Thoracic aorta endothelial cell (primary cell): ENCODE measurements at places on chromosomes 16 and 17. TPM values are rescaled to one million over a fixed set of nuclear protein-coding genes. Genes with fewer than 3 reads are reported as not detected.

The STX1B gene
- 0.27 and 0.36 TPM in 2 replicates for total RNA-seq

The CFAP97D1 gene
- total RNA-seq, result 0.14 TPM in 1 of 2 replicates, not detected in the other

The ROGDI gene
- total RNA-seq, result 7.4 and 8.0 TPM in 2 replicates

The KRT28 gene
- not detected in 2 replicates for total RNA-seq

The SOX8 gene
- 0.29 and 0.40 TPM in 2 replicates for total RNA-seq

The ZNF469 gene
- 2.1 and 2.7 TPM in 2 replicates for total RNA-seq

The CACNG1 gene
- total RNA-seq, result not detected in 2 replicates

The FOXL1 gene
- 2.0 and 4.2 TPM in 2 replicates for total RNA-seq

The NUP85 gene
- 54.8 and 62.4 TPM in 2 replicates for total RNA-seq

The ZNF768 gene
- 17.6 and 20.8 TPM in 2 replicates for total RNA-seq

The MT4 gene
- not detected in 2 replicates for total RNA-seq

The DHODH gene
- 5.3 and 6.0 TPM in 2 replicates for total RNA-seq

The GPR139 gene
- total RNA-seq, result not detected in 2 replicates

The SMIM36 gene
- not detected in 2 replicates for total RNA-seq

The HOXB8 gene
- 2.9 TPM in 1 of 2 replicates, not detected in the other for total RNA-seq

The XAF1 gene
- total RNA-seq, result 12.8 and 19.9 TPM in 2 replicates

The SULT1A3 gene
- 4.4 and 4.5 TPM in 2 replicates for total RNA-seq

The NPIPB8 gene
- 0.27 TPM in 1 of 2 replicates, not detected in the other for total RNA-seq

The ATP6V0D1 gene
- total RNA-seq, result 80.5 and 92.9 TPM in 2 replicates

The HBA2 gene
- not detected in 2 replicates for total RNA-seq

The CXCL16 gene
- 2.8 and 5.6 TPM in 2 replicates for total RNA-seq

The SHCBP1 gene
- 54.8 and 68.9 TPM in 2 replicates for total RNA-seq

The CD300LB gene
- not detected in 2 replicates for total RNA-seq

The TMEM256 gene
- 49.5 and 65.8 TPM in 2 replicates for total RNA-seq

The MGAT5B gene
- total RNA-seq, result 1.4 and 1.6 TPM in 2 replicates

The CSH2 gene
- not detected in 2 replicates for total RNA-seq

The FAM20A gene
- under 0.01 TPM in 1 of 2 replicates, not detected in the other for total RNA-seq

The GRB7 gene
- total RNA-seq, result 0.07 TPM in 1 of 2 replicates, not detected in the other

The TLE7 gene
- not detected in 2 replicates for total RNA-seq

The ADAMTS18 gene
- 5.7 and 14.1 TPM in 2 replicates for total RNA-seq

The CHRNE gene
- 0.13 and 0.43 TPM in 2 replicates for total RNA-seq

The SAMD14 gene
- total RNA-seq, result 3.1 and 3.7 TPM in 2 replicates

The G6PC1 gene
- not detected in 2 replicates for total RNA-seq

The COG4 gene
- 55.5 and 56.8 TPM in 2 replicates for total RNA-seq

The HOXB9 gene
- total RNA-seq, result 1.4 TPM in 1 of 2 replicates, not detected in the other

The TTYH2 gene
- total RNA-seq, result 1.5 and 5.5 TPM in 2 replicates

The LRRC37A gene
- 2.9 and 8.2 TPM in 2 replicates for total RNA-seq

The ABCA9 gene
- 3.3 and 13.4 TPM in 2 replicates for total RNA-seq

The SLC16A5 gene
- total RNA-seq, result 4.7 and 11.6 TPM in 2 replicates

The FN3K gene
- total RNA-seq, result 3.7 and 4.9 TPM in 2 replicates

The PRSS36 gene
- 0.13 and 0.14 TPM in 2 replicates for total RNA-seq

The IKZF3 gene
- not detected in 2 replicates for total RNA-seq

The KREMEN2 gene
- not detected in 2 replicates for total RNA-seq

The REXO5 gene
- 6.1 and 12.1 TPM in 2 replicates for total RNA-seq

The ALOX15B gene
- total RNA-seq, result not detected in 2 replicates

The IGSF6 gene
- total RNA-seq, result not detected in 2 replicates

The CEP295NL gene
- 1.9 and 2.6 TPM in 2 replicates for total RNA-seq

The KRTAP9-2 gene
- total RNA-seq, result not detected in 2 replicates

The ATAD5 gene
- total RNA-seq, result 17.3 and 19.4 TPM in 2 replicates

The NT5M gene
- 0.53 and 0.93 TPM in 2 replicates for total RNA-seq

The TP53TG3 gene
- total RNA-seq, result not detected in 2 replicates
